Stimulated activated CD4-positive, alpha-beta T cell treated with anti-CD3 and anti-CD28 coated beads, Interleukin-4, amount 100 ng/mL, for 4 hours (primary cell): ENCODE measurements at places on chromosomes 5 and 9.

- no peak for DNase-seq
Measured at GRCh38 chr5:7548596-7548995, 152.7 kb downstream of the ADCY2 start.

GRCh38 chr9:78856144-78856543 is 559.2 kb downstream of the PSAT1 start:
- DNase-seq = no peak

DNA sequence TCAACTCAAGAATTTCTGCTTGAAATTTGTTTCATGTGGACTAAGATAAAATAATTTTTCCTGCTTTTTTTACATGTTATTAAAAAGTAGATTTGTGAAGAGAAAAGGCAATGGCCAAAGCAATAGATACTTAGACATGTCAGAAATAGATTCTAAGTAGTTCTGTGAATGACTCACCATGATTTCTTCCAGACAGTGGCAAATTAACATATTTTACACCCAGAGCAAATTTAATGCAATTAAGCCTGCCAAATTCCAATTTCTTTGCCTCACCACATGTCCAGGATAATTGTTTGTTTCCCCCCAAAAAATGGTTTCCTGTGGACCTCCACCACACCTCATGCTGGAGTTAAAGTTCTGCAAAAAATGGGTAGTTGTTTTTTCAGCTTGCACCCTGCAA is 651.4 kb downstream of the CETN3 start:
- DNase-seq = no peak

- no peak for DNase-seq
Measured at GRCh38 chr5:36252722-36253365, 11.1 kb upstream of the NADK2 start.

- DNase-seq = no peak
Measured at GRCh38 chr5:135120951-135121350, 86.9 kb upstream of the PITX1 start.

GRCh38 chr5:132407970-132408369 is 38.5 kb downstream of the SLC22A5 start:
- DNase-seq = no peak
